Bronchial smooth muscle cell (primary cell): ENCODE measurements at places on chromosomes 4 and X. TPM values are rescaled to one million over a fixed set of nuclear protein-coding genes. Genes with fewer than 3 reads are reported as not detected.

ESX1 gene
- total RNA-seq = not detected in 2 replicates

PITX2 gene
- total RNA-seq = 1.3 and 1.4 TPM in 2 replicates

EIF1AX gene
- 10.1 and 14.7 TPM in 2 replicates for total RNA-seq

MGST2 gene
- 1.2 and 5.8 TPM in 2 replicates for total RNA-seq

MEPE gene
- not detected in 2 replicates for total RNA-seq

MGARP gene
- total RNA-seq = 4.0 and 10.1 TPM in 2 replicates

SYTL5 gene
- total RNA-seq = 0.60 and 1.6 TPM in 2 replicates

CFAP97 gene
- total RNA-seq = 13.3 and 22.9 TPM in 2 replicates

FABP2 gene
- not detected in 2 replicates for total RNA-seq

TRIM61 gene
- total RNA-seq = 1.1 and 1.6 TPM in 2 replicates

SYNPO2 gene
- total RNA-seq = 0.94 and 1.3 TPM in 2 replicates

PLA2G12A gene
- total RNA-seq = 53.1 and 88.4 TPM in 2 replicates

GSX2 gene
- total RNA-seq = not detected in 2 replicates

C4orf36 gene
- total RNA-seq = 1.1 and 2.1 TPM in 2 replicates

TASL gene
- not detected in 2 replicates for total RNA-seq

GUCY1A1 gene
- total RNA-seq = 4.5 and 8.5 TPM in 2 replicates

LDOC1 gene
- 6.8 and 9.9 TPM in 2 replicates for total RNA-seq

NALF2 gene
- not detected in 2 replicates for total RNA-seq

BCORL1 gene
- 1.9 and 3.3 TPM in 2 replicates for total RNA-seq

TCEAL3 gene
- total RNA-seq = 13.6 and 28.2 TPM in 2 replicates

SHROOM3 gene
- total RNA-seq = 2.7 and 3.5 TPM in 2 replicates

TMPRSS11B gene
- total RNA-seq = not detected in 2 replicates

CENPVL1 gene
- total RNA-seq = not detected in 2 replicates

REST gene
- total RNA-seq = 11.3 and 20.0 TPM in 2 replicates

FAAH2 gene
- 0.26 and 0.47 TPM in 2 replicates for total RNA-seq

FGF5 gene
- total RNA-seq = 2.7 and 4.1 TPM in 2 replicates

FGD1 gene
- total RNA-seq = 3.1 and 3.6 TPM in 2 replicates

KIAA1210 gene
- under 0.01 TPM in 1 of 2 replicates, not detected in the other for total RNA-seq

NR0B1 gene
- 0.32 and 1.0 TPM in 2 replicates for total RNA-seq

ARHGAP6 gene
- total RNA-seq = 3.0 and 5.5 TPM in 2 replicates

GAGE12C gene
- total RNA-seq = not detected in 2 replicates

CXorf49 gene
- total RNA-seq = not detected in 2 replicates

MSX1 gene
- 7.3 and 7.4 TPM in 2 replicates for total RNA-seq

CXXC4 gene
- total RNA-seq = not detected in 2 replicates

RASSF6 gene
- under 0.01 TPM in 1 of 2 replicates, not detected in the other for total RNA-seq

SYN1 gene
- total RNA-seq = 0.09 and 0.16 TPM in 2 replicates

CSAG1 gene
- total RNA-seq = not detected in 2 replicates
